ENCODE measurements at places on chromosomes 6 and 20.

DNA sequence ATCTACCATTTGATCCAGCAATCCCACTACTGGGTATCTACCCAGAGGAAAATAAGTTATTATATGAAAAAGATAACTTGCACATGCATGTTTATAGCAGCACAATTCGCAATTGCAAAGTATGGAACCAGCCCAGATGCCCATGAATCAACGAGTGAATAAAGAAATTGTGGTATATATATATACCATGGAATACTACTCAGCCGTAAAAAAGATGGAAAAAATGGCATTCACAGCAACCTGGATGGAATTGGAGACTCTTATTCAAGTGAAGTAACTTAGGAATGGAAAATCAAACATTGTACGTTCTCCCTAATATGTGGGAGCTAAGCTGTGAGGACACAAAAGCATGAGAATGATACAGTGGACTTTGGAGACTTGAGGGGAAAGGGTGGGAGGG is 100.0 kb upstream of the ADGRF4 start:
- DNase-seq: no peak

DNA sequence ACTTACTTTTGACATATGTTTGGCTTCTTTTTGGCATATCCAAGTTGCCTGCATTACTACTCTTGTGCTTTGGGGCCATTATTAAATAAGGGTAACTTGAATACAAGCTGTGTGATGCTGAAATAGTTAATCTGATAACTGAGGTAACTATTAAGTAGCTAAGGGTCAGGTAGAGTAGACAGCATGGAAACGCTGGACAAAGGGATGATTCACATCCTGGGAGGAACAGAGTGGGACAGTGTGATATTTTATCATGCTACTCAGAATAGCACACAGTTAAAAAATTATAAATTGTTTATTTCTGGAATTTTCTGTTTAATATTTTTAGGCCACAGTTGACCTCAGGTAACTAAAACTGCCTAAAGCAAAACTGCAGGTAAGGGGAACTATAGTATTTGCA is 483.9 kb downstream of the RFPL4B start:
- DNase-seq: no peak

DNA sequence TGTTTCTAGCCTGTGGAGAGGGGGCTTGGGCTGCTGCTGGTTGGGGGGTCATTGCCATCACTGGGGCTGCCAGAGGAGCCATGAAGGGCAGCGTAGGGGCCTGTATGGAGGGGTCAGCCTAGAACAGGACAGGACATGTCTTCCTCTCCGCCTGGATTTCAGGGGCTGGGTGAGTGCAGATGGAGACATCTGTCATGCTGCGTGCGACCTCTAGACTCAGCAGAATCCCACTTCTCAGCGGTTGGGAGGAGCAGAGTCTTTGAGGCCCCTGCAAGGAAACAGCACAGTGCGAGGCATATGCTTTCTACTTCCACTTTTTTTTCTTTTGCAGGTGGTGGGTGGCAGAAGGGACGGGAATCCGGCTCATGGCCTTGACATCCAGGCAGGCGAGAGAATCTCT is 67.9 kb downstream of the EZR start:
- DNase-seq: no peak

- DNase-seq: no peak
Measured at GRCh38 chr6:142682985-142683384, 262.0 kb downstream of the HIVEP2 start.

GRCh38 chr6:2375443-2375842 is 130.0 kb upstream of the GMDS start:
- no peak for DNase-seq

DNA sequence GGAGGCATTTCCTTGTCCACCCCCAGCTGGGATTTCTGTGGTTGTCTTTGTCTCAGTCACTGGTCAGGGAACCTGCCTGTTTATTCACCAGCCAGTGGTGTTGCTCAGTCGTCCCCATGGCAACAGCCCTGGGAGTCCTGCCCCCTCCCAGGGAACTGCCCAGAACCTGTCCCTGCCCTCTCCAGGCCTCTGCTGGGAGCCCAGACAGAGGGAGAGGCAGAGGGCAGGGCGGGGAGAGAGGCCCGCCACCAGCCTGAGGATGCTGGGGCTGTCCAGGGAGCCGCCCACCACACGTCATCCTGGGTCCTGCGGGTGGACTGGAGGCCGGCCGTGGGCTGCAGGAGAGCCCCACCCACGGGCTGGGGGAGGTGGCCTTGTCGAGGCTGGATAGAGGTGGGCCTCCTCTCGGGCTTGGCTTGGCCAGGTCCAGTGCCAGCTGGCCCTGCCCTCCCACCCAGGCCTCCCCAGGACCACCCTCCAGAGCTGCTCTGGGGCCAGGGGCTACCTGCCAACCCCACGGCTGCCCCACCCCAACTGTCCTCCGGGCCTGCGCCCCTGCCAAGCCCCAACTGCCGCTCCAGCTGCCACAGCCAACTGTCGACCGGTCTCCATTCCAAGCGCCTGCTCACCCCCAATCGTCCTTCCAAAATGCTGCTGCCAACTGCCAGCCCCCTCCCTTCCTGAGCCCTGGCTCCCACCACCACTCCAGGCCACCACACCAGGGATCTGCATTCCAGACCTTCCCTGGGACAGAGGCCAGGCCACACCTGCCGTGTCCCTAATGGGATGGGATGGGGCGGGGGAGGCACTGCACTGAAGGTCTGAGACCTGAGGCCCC is 4.2 kb upstream of the ZBTB46 start:
- no peak for DNase-seq

DNA sequence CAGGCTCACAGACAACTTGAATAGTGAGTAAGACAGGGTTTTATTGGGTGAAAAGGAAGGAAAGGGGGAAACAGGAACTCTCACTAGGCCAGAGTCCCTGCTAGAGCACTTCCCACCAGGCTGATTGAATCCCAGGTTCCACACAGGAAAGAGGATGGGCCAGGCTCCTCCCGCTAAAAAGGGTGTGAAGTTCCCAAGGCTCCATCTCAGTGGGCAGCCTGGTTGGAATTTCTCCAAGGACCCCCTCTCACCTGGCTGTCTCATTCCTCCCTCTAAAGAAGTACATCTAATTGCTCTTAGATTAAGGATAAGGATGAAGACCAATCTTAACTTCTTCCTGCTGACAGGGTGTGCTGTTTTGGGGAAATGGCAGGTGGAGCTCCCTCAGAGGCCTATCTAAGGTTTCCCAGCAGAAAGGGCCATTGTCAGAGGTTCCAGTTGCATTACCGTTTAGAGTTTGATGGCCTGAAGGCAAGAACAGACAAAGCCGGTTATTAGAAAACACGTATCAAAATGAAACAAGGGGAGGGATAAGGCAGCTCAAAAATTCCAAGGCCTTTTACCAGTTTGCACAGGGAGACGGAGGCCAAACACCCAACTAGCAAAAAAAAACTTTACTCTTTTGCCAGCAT is 21.5 kb downstream of the COL19A1 start:
- no peak for DNase-seq

DNA sequence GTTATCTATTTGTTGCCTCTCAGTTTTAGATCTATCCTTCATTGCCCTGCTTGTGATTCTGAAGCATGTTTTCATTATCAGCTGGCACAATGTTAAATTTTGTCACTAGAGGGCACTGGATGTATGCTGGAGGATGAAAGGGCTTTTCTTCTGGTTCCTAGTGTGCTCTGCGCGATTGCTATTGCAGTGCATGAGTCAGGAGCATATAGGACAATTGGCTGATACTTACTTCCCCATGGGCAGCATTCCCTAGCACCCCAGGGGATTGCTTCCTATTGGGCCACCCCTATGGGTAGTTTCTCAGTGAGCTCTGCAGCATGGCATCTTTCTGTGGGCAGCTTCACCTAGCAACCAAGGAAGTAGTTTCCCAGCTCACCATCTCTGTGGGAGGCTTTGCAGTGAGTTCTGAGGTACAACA is 280.3 kb upstream of the SYNCRIP start:
- DNase-seq: peak; percentile 44

- no peak for DNase-seq
Measured at GRCh38 chr6:157980288-157981131, 1.2 kb upstream of the SYNJ2 start.

DNA sequence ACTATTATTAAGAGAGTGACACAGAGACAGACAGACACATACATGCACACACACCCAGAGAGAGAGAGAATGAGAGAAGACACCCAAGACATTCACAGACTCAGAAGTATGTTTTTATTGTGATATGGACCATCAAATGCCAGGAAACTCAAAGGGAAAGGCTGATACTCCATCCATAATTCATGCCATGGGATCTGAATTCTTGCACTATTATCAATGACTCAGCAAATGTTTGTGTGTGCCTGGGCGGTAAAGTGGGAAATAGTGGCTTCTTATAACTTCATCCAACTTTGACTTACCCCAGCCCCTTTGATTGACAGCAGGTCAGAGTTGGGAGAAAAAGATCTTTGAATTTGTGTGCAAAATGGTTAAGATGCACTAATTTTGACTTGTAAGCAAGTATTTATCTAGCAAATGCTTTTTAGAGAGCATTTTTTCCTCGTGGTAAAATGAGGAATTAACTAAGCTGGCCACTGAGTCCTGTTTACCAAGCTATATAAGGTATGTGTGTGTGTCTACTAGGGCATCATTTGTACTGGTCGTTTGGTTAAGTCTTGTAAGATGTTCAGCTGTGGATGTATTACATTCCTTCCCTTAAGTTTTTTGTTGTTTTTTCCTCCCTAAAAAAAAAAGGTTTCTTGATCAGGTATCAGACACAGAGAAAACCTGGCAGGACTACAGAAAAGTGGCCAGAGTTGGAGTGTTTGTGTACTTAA is 3.0 kb upstream of the CCN2 start:
- no peak for DNase-seq

- peak; percentile 30 for DNase-seq
Measured at GRCh38 chr20:63567386-63568169, 6.5 kb downstream of the HELZ2 start.

DNA sequence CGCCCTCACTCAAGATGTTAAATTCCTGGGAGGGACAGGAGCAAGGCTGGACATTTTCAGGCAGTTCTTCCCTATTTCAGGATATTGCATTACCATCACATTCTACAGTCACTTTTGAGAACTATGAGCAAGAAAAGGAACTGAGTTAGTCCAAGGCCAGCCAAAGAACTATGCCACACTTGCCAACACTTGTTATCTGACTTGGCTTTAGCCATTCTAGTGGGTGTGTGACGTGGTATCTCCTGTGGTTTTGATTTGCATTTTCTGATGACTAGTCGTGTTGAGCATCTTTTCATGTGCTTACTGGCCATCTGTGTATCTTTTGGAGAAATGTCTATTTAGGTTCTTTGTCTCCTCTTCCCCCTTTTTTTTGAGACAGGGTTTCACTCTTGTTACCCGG is 12.0 kb downstream of the XRN2 start:
- DNase-seq: peak; percentile 19

- no peak for DNase-seq
Measured at GRCh38 chr20:8260837-8261251, 128.8 kb downstream of the PLCB1 start.

Measured in OCI-LY7 (cell line).